ENCODE measurements at places on chromosomes 16 and 17.

DNA sequence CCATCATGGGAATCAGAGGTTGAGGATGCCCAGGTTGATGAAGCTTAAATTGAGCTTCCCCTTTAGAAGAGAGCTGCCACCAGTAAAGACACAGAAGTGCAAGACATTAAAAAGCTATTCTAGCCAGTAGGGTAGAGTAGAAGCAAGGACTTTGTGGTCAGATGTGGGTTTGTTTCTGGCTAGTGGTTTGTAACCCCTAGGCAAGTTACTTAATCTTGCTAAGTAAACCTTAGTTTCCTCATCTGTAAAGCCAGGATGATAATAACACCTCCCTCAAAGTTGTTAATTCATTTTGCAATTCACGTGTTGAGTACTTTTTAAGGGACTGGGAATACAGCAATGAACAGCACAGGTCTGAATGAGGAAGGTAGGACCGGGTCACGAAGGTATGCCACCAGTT lies 3.6 kb downstream of the SNTB2 start:
- DNase-seq: no peak

DNA sequence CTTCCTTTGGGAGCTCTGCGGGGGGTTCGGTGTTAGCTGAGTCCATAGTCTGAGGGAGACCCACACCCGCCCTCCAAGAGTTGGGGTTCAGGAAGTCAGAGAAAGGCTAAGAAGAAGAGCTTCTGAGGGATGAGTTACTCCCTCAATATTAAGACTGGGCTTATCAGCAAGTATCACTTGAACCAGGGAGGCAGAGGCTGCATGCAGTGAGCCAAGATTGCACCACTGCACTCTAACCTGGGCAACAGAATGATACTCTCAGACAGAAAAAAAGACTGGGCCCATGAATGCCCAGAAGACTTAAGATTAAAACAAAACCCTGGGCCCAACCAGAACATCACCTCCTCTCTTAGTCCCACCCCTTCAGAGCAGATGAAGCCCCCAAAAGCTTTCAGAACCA lies 6.0 kb downstream of the NKIRAS2 start:
- DNase-seq: no peak

- no peak for DNase-seq
Observed at GRCh38 chr16:58435779-58436178, 43.5 kb downstream of the GINS3 start.

- no peak for DNase-seq
Observed at GRCh38 chr17:15490634-15491261, 23.3 kb upstream of the CDRT4 start.

DNA sequence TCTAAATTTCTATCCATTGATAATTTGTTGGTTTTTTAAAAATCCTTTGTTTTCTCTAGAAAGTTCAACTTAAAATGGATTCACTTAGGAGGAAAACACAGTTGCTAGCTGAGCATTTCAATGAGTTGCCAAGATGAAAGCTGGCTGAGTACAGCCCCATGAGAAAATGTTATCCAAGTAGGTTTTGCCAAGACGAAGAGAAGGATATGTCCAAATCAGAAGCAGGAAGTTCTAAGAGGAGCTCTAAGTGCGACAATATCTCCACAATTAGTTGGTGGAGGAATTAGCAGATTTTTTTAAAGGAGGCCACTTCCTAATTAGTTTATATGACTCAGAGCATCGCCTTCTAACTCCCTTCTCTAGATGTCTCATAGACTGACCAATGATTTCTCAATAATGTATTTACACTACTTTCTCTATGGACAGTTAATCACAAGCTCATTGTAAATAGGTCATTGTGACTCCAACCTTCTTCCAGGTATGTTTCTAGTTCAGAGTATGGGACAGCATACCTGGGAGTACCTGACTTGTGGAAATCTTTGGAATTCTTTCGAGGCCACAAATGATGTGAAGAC lies 873.3 kb upstream of the SOX9 start:
- DNase-seq: no peak

GRCh38 chr17:41185001-41185400 lies 290 bp upstream of the KRTAP4-1 start:
- DNase-seq: no peak

DNA sequence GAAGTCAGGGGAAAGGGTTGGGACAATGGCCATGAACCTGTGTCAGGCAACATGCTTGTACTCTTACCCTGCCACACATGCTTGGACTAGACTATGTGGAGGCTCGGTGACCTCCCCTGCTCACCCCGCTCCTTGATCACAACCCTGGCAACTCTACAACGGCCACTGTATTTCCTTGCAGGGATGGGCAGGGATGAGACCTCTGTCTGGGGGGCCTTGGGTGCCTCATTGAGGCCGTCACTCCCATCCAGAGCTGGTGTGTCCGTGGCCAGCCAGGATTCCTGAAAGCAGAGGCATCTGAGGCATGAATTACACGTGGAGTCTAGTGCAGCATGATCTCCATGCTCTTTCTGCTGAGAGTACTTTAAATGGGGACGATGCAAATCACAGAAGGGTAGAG lies 948 bp downstream of the PLA2G15 start:
- DNase-seq: no peak

- DNase-seq: no peak
Observed at GRCh38 chr17:16477666-16478065, 14.3 kb downstream of the LRRC75A start.

DNA sequence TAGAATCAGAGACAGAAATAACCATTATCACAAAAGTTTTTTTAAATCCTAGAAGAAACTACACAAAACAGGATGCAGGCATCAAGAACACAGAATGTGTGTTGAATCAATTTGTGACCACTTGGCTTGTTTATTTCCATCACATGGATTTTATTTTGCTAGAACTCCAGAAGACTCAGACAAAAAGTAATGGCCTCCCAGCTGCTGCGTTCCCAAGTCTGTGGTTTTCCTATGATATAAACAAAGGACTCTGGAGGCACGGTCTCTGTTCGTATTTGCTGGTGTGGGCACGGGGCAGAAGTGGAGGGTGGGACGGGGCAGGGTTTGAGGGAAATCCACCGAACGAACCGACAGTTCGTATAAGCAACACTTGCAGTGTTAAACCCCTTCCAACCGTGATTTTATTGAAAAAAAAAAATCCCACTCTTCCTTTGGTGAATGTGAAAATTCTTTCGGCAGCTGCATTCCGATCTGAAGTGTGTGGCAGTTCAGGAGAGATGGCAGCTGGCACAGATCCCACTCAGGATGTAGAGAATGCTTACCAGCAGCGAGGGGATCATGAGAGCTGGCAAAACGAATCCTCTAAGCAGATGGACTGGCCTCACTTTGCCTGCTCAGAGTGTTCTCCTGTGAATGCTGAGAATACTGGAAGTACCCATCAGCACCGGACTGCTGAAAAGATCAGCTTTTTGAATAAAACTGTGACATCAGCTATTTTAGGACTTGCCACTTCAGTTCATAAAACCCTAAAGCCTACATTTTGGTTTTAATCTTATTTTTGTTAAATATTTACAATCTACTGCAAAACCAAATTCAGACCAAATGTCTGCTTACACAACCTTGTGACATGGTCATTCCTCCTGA lies 165.2 kb downstream of the VPS53 start:
- DNase-seq: peak; percentile 72

GRCh38 chr17:65156185-65156834 lies 19.1 kb downstream of the RGS9 start:
- DNase-seq: no peak

DNA sequence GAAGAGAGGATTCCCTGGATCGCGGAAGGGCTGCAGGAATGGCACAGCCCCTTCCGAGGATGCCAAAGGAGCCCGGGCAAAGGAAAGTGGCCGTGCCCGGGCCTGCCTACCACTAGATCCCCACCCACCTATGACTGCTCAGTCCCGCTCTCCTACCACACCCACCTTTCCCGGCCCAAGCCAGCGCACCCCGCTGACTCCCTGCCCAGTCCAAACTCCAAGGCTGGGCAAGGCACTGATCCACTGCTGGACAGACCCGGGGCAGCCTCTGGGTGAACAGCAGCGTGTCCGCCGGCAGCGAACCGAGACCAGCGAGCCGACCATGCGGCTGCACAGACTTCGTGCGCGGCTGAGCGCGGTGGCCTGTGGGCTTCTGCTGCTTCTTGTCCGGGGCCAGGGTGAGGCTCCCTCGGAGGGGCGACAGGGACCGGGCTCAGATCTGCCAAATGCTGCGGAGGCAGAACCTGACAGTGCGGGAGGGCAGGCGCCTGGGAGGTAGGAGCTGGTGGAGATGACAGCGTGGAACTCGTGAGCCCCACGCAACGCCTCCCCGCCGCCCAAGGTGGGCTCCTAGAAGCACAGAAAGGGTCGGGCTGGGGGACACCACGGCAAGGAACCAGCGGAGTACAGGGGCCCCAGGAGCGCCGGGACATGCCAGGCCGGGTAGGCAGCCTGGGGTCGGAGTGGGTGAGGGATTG lies at the start of gene CES2:
Gene CES2, plus strand, starts transcription at position 203 of the 698 bp plus-strand sequence. Its CDS starts 120 bp downstream, at position 323.
- no peak for DNase-seq

GRCh38 chr17:2064980-2065785 lies 10.3 kb downstream of the HIC1 start:
- no peak for DNase-seq

- DNase-seq: no peak
Observed at GRCh38 chr16:11435576-11435975, 90.3 kb downstream of the RMI2 start.

- DNase-seq: no peak
Observed at GRCh38 chr17:3972931-3973330, 8.7 kb upstream of the ATP2A3 start.

DNA sequence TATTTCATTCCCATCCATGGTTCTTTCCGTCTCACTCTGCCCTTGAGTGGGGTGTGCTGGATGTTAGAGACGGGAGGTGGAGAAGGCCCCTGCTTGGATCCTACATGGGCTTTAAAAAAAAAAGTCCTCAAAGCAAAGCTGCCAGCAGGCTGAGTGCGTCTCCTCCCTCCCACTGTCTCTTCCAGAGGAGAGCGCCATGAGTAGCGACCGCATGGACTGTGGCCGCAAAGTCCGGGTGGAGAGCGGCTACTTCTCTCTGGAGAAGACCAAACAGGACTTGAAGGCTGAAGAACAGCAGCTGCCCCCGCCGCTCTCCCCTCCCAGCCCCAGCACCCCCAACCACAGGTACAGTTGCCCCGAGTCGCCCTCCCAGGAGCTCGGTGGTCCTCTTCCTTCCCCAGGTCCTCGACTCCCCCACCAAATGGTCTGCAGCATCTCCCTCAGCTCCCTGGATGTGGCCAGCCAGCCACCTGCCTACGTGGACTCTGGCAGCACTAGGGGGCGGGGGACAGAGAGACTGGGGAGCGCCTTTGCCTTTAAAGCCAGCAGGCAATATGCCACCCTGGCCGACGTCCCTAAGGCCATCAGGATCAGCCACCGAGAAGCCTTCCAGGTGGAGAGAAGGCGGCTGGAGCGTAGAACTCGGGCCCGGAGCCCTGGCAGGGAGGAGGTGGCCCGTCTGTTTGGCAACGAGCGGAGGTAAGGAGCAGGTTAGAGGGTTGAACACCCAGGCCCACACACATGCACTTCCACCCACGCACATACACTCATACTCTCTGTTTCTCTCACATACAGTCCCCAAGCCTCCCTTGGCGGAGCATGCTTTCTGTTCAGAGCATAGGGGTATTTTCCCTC lies 68.2 kb downstream of the PLD6 start:
- DNase-seq: peak; percentile 78

DNA sequence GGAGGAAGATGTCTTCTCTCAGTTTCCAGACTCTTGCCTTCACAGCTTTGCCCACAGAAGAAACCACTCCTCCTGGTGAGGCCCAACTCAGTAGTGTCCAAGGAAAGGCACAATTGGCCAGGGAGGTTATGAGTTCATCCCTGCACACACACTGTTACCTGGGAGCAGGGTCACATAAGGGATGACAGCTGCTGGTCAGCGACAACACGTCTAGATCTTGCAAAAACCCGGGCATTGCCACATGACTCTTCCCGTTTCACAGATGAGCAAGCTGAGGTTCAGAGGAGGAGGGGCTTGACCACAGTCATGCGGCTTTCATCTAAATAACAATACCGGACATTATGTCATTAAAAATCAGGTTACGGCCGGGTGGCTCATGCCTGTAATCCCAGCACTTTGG lies 186.0 kb downstream of the COPRS start:
- no peak for DNase-seq

- DNase-seq: no peak
Observed at GRCh38 chr17:37518826-37519225, 29.1 kb downstream of the DUSP14 start.

GRCh38 chr16:30741461-30741914 lies 6.7 kb upstream of the PHKG2 start:
- DNase-seq: no peak

- DNase-seq: no peak
Observed at GRCh38 chr16:35868630-35869029, 2409.2 kb downstream of the TP53TG3F start.

DNA sequence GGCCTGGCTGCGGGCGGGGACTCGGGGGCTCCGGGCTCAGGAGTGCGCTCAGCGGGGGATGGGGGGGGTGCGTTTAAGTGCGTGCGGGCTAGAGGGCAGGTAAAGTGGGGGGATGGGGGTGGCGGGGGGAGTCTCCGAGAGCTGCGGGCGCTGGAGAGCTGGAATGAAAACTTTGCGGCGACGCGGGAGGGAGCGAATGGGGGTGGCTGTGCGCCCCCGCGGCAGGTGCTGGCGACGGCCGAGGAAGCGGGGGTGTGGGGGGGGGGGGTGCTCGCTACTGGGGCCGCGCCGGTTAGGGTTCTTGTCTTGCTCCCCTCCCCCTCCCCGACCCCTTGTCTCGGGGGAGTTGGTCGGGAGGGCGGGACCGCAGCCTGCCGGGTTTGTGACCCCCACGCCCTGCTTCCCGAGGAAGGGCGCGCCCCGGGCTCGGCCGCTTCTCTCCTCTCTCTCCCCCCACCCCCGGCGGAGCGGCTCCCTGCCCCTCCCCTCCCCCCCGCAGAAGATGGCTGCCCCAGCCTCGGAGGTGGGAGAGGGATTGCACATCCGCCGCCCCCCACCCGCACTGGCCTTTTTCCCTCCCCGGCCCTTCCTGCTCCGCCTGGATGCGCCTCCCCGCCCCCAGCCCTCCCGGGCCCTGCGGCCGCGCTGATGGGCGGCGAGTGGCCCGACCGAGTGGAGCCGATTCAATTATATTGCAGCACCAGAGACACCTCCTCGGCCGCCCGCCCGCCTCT lies 649 bp downstream of the GSE1 start:
- DNase-seq: no peak

- DNase-seq: no peak
Observed at GRCh38 chr17:81727324-81728031, 15.4 kb downstream of the SLC25A10 start.

- no peak for DNase-seq
Observed at GRCh38 chr17:27596566-27597187, 34.3 kb upstream of the LGALS9 start.

- DNase-seq: no peak
Observed at GRCh38 chr16:79767421-79768275, 167.1 kb upstream of the MAF start.

DNA sequence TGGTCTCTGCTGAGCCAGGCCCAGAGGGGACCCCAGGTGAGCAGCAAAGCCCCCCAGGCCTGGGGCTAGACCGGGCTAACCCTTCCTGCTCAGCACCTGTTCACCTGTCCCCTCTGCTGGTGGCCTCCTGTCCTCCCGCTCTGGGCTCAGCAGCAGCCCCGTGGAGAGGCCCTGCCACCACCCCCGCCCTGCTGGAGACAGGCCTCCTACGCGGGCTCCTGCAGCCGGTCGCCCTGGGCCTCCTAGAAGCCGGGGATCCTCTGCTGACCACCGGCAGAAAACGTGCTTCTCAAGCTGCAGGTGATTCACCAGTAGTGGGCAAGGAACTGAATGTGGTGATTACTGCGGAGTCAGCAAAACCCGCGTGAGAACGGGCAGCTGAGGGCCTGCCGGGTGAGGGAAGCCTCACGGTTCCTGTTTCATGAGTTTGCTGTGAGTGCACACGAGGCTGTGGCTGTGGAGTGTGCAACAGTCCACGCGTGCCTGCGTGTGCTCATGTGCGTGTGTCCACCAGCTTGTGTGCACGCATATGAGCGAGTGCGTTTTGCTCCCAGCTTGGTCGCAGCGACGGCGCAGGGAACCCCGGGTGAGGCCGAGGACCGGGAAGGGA lies 792 bp downstream of the SECTM1 start:
- no peak for DNase-seq

Data from cerebellar nuclear complex (tissue), 1 donor.